ENCODE measurements at places on chromosomes 7 and 10. TPM values are rescaled to one million over a fixed set of nuclear protein-coding genes. Genes with fewer than 3 reads are reported as not detected.

Gene ANKRD61
- total RNA-seq, result 0.26 TPM

Gene TMEM130
- not detected for total RNA-seq

Gene OGDHL
- total RNA-seq, result 0.21 TPM

Gene OR2A1
- total RNA-seq, result 0.05 TPM

Gene CYP2C19
- 0.16 TPM for total RNA-seq

Gene ZNF394
- 28.9 TPM for total RNA-seq

Gene COL17A1
- not detected for total RNA-seq

Gene GRM8
- not detected for total RNA-seq

Gene HDAC9
- 1.4 TPM for total RNA-seq

Gene UCMA
- total RNA-seq, result not detected

Gene GATA3
- total RNA-seq, result 25.2 TPM

Gene DPCD
- total RNA-seq, result 10.6 TPM

Gene PITX3
- 0.17 TPM for total RNA-seq

Gene PRSS37
- total RNA-seq, result not detected

Gene DAGLB
- 15.0 TPM for total RNA-seq

Gene HOXA4
- total RNA-seq, result not detected

Data from activated T-helper 17 cell treated with anti-CD3 and anti-CD28 coated beads, Interleukin-2, amount 50 U/mL, for 72 hours (primary cell).